ENCODE measurements at places on chromosomes 12 and 14. TPM values are rescaled to one million over a fixed set of nuclear protein-coding genes. Genes with fewer than 3 reads are reported as not detected.

Gene COQ6
- total RNA-seq: 28.8 TPM

Gene AQP6
- total RNA-seq: 0.05 TPM

Gene DTX1
- total RNA-seq: 1.7 TPM

Gene ASCL1
- total RNA-seq: not detected

Gene KRT2
- total RNA-seq: not detected

Gene GPR84
- total RNA-seq: under 0.01 TPM

Gene PLEKHG7
- total RNA-seq: not detected

Gene MAP3K9
- 0.14 TPM for total RNA-seq

Gene RAPGEF3
- total RNA-seq: 52.0 TPM

Gene BCL11B
- 0.05 TPM for total RNA-seq

Gene WNT1
- not detected for total RNA-seq

Gene CIROP
- total RNA-seq: not detected

Gene ITGA7
- 0.68 TPM for total RNA-seq

Gene B4GALNT3
- total RNA-seq: not detected

Gene KRT77
- total RNA-seq: not detected

All from dermis blood vessel endothelial cell (primary cell).